ENCODE measurements at places on chromosomes 4 and X.

DNA sequence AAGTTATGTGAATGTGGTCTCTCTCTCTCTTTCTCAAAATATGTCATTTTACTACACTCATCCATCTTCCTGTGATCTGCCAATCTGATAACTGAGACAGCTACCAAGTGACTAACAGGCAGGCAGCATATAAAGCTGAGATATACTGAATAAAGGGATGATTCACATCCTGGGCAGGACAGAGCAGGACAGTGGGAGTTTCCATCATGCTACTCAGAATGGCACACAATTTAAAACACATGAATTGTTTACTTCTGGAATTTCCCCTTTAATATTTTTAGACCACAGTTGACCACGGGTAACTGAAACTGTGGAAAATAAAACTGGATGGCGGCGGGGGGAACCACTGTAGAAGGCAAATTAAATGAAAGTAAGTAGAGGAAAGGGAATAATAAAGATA lies 58.6 kb upstream of the DCTD start:
- DNase-seq, result no peak

GRCh38 chr4:85938062-85938461 lies 421.8 kb downstream of the MAPK10 start:
- no peak for DNase-seq

DNA sequence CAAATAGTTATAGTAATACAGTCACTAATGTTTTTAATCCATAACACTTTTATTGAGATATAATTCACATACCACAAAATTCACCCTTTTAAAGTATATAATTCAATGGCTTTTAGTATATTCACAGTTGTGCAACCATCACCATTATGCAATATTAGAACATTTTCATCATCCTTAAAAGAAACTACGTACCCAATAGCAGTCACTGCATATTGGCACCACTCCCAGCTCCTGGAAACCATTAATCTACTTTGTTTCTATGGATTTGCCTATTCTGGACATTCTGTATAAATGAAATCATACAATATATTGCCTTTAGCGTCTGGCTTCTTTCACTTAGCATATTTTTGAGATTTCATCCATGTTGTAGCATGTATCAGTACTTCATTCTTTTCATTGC lies 99.3 kb downstream of the AMMECR1 start:
- no peak for DNase-seq

- DNase-seq, result peak; percentile 57
These were observed at the start of gene ARAP2 for GRCh38 chr4:36244257-36245082. ARAP2 (minus strand) TSS chr4:36244514; CDS start chr4:36229486, 15,028 bp downstream.

- DNase-seq, result no peak
These were observed 2305.1 kb downstream of the PCDH7 start for GRCh38 chr4:33025236-33025635.

DNA sequence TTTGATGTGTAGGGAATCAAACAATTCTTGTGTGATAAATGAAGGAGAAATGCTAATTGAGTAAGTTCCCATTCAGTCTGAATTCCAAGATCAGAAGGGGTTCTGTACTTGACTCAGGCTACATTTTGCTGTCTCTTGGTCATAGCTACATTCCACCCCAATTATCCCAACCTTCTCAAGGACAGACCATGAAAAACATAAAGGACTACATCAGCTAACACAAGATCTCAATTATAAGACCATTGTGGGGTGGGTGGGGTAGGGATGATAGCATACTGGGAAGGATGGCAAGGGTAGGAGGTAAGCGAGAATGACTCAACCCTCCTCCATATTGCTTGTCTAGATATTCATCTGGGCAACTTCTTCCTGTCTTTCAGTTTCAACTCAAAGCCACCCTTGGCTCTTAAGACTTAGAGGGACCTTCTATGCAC lies 87.4 kb upstream of the ETNPPL start:
- no peak for DNase-seq

DNA sequence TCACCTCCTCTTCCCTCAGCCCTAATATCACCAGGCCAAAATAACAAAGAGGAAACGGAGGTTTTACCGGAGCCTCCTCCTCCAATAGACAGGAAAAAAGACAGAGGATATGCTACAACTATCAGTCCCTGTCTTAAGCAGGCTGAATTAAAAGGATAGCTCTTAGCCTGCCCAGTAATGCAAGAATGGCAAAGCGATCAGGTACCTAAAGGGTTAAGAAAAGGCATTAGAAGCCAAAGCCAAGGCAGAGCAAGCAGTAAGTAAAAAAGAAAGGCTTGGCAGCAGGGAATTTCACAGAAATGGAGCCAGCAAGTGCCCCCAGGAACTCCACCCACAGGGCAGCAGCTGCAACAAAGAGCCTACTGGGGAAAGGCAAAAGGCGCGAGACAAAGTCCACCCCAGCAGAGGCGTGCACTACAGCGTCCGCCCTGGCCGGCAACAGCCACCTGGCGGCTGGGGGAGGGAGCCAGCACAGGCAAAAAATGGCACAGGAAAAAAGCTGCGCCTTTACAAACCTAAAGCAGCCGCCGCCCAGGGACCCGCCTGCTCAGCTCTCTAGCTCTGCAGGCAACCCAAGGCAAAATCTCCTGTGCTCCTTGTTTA lies 220.6 kb upstream of the ZC4H2 start:
- DNase-seq, result no peak

GRCh38 chrX:82816001-82816400 lies 692.1 kb upstream of the POU3F4 start:
- no peak for DNase-seq

GRCh38 chr4:74796631-74797030 lies 2.3 kb upstream of the BTC start:
- no peak for DNase-seq

- DNase-seq, result no peak
These were observed 42.5 kb downstream of the TLR10 start for GRCh38 chr4:38740303-38740702.

DNA sequence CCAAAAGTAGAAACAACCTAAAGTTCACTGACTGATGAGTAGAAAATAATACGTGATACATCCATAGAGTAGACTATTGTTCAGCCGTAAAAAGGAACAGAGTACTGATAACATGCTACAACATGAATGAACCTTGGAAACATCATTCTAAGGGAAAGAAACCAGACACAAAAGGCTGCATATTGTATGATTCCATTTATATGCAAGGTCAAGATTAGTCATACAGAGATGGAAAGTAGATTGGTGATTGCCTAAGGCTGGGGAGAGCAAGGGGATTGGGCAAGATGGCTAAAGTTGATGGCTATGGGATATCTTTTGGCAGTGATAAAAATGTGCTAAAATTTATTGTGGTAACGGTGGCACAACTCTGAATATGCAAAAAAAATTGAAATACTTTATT lies 209.1 kb downstream of the RELL1 start:
- no peak for DNase-seq

- DNase-seq, result no peak
These were observed 209.5 kb upstream of the CPEB2 start for GRCh38 chr4:14792702-14793227.

- no peak for DNase-seq
These were observed 45.5 kb upstream of the KLF3 start for GRCh38 chr4:38618505-38618904.

DNA sequence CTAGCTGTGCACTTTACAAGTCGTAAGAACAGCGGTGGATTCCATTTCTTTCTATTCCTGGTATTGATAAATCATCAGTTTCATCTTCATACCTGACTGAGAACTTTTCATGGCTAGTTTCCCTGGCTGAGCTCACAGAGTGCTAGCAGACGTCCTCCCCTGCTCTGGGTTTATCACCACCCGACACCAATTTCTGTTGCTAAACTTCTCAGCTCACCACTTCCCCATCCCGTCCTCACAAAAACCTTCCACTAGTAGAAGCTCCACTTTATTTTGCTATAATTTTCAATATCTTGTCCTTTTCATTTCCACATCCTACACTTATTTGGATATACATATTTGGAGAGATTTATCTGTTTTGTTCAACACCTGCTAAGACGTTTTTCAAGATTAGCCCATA lies 869.4 kb upstream of the FRG1 start:
- DNase-seq, result no peak

- no peak for DNase-seq
These were observed 176.0 kb downstream of the MAML3 start for GRCh38 chr4:139977838-139978609.

DNA sequence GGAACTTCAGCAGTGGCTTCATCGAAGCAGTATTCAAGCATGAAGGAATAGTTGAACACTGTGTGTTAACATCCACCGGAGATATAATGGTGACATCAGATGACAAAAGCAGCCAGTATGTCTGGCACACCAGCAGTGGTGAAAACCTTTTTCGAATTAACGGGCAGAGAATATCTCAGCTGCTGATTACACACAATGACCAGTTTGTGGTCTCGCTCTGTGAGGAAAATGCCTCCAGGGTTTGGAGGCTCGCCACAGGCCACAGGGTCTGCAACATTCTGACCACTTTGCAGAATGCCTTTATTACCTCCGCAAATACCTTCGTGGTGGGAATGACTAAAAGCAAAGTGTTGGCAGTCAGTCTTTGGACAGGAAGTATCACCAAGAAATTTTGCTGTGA lies 201.5 kb downstream of the NWD2 start:
- DNase-seq, result no peak

- no peak for DNase-seq
These were observed 37.0 kb upstream of the CWH43 start for GRCh38 chr4:48949086-48949485.

GRCh38 chrX:44765556-44765955 lies 78.3 kb upstream of the DUSP21 start:
- DNase-seq, result no peak

DNA sequence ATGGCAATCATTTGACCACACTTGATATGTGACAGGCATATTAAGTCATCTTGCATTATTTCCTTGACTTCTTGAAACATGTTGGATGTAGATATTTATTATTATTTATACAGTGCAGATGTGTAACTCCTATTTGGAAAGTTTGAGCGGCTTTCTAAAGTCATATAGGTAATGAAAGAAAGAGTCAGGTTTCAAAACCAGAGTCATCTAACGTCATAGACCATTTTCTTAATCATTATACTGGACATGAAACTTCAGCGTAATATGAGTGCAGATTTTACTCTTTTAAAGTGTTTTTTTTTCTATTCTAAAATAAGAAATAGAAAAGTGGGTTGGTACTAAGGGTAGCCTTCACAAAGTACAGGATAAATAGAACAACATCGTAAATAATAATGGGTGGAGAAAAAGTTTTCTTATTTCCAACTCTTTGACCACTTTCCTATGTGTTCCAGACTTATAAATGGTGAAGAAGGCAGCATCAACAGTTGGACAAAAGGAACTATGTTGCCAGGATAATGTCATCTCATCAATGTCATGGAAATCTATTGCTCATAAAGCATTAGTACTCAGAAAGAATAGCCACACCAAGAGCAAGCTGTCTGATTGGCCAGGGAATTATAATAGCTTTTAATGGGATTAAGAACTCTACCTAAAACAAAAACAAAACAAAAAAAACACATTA lies 108.0 kb upstream of the PCDH18 start:
- no peak for DNase-seq

DNA sequence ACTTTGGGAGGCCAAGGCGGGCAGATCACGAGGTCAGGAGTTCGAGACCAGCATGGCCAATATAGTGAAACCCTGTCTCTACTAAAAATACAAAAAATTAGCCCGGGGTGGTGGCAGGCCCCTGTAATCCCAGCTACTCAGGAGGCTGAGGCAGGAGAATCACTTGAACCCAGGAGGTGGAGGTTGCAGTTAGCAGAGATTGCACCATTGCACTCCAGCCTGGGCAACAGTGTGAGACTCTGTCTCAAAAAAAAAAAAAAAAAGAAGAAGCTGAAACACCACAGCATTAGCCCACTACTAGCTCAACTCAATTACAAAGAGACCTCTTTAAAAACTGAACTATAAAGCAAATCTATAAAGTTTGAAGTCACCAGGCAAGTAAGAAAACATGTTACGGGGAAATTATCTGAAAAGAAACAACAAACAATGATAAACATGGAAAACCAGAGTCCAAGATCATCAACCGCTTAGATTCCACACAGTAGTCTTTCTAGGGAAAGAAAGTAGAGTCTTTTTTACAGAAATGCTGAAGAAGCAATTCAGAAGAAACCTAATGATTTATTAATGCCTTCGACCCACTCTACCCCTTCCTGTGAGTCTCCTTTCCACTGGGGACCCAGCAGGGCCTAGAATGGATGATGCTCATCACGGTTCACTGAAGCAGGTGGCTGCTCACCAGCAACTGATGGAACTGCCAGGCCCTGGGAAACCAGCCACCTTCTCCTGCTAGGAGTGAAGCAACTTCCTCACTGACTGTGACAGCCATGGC lies 6.6 kb downstream of the SAT1 start:
- no peak for DNase-seq

GRCh38 chr4:44927399-44928380 lies 201.3 kb upstream of the GNPDA2 start:
- no peak for DNase-seq

GRCh38 chr4:73919691-73920090 lies 50.5 kb downstream of the CXCL1 start:
- no peak for DNase-seq

GRCh38 chrX:33589316-33589715 lies 378.0 kb upstream of the DMD start:
- DNase-seq, result no peak

DNA sequence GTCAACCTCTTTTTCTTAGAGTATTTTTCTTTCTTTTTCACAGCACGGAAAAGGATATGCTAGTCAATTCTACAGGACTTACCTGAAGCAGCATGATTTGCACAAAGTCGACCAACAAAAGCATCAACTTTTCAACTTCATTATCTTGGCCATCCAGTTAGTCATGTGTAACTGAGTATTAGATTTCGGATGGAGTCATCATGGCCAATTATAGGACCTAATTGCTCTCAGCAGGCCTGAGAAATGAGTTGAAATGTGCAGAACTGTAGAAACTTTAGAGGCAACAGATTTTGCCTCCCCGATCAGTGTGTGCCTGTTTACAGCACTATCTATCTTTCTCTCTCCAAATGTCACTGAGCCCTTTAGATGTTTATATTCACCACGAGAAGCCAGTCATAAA lies 41.0 kb downstream of the PCDH10 start:
- no peak for DNase-seq

- no peak for DNase-seq
These were observed 82.9 kb upstream of the PNPLA4 start for GRCh38 chrX:8010105-8010504.

DNA sequence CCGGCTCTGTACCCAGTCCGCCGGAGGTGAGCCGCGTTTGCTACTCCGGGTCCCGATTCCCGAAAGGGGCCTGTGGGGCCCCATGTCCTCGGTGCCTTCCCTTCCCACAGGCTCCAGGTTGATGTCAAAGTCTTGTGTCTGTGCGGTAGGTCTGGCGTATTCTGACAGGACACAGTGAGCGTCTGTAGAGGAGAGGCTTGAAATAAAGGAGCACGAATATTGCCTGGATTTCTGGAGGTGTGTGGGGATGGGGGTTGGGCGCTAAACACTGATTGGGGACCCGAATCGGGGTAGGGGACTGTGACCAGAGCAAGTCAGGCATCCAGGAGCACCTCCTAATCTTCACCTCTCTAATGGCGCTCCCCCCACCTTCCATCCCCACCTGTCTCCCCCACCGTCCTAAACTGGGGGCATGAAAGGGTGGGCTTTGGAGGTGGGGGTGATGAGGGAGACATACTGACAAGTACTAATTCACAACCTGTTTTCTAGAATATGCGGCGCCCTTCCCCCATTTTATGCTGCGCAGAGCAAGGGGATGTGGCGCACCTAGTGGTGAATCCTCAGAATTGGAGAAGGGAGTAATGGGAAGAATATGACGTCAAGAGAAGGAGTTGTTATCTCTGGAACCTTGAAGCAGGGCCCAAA lies 855 bp downstream of the GPRASP2 start:
- peak; percentile 45 for DNase-seq
